ENCODE measurements at places on chromosomes 5 and 9.

- no peak for DNase-seq
These were observed 212.9 kb downstream of the ARRDC3 start for GRCh38 chr5:91170266-91170665.

- DNase-seq = no peak
These were observed 92.7 kb downstream of the DAB2IP start for GRCh38 chr9:121744002-121744686.

GRCh38 chr5:58024151-58024550, 435.7 kb downstream of the PLK2 start:
- no peak for DNase-seq

- no peak for DNase-seq
These were observed 61.5 kb downstream of the TENT4A start for GRCh38 chr5:6774721-6775204.

DNA sequence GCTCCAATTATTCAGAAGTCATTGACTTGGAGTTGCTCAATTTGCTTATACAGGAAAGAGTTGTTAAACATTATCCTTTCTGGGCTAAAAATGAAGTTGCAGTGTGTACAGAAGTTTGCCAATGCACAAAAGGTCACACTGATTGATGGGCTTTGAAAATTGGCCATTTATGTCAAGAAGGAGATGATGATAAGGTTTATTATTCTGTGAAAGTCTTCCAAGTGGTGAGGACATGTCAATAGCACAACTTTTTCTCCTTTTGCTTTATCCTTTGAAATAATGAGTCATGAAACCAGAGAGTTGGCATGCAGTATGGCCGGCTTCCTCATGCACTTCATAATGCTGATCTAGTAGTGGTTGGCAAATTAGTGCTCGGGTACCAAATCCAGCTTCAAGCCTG, 848.5 kb upstream of the WWC1 start:
- no peak for DNase-seq

- DNase-seq = no peak
These were observed 91.1 kb downstream of the NR6A1 start for GRCh38 chr9:124680049-124680448.

GRCh38 chr5:141878711-141879425, 658 bp upstream of the PCDH1 start:
- peak; percentile 78 for DNase-seq

DNA sequence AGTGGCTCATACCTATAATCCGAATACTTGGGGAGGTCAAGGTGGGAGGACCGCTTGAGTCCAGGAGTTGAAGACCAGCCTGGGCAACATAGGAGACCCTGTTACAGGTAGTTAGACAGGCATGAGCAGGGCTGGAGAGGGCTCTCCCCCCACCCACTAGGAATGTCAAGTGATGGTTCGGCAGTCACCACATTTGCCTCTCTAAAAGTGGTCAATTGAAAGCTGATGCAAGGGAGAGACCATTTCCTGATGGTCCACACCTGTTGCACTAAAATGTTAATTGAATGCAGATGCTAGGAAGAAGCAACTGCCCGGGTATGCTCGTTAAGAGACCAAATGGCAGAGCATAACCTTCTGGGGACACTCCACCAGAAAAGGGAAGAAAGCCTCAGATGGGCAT, 82.7 kb downstream of the SFXN1 start:
- DNase-seq = no peak

DNA sequence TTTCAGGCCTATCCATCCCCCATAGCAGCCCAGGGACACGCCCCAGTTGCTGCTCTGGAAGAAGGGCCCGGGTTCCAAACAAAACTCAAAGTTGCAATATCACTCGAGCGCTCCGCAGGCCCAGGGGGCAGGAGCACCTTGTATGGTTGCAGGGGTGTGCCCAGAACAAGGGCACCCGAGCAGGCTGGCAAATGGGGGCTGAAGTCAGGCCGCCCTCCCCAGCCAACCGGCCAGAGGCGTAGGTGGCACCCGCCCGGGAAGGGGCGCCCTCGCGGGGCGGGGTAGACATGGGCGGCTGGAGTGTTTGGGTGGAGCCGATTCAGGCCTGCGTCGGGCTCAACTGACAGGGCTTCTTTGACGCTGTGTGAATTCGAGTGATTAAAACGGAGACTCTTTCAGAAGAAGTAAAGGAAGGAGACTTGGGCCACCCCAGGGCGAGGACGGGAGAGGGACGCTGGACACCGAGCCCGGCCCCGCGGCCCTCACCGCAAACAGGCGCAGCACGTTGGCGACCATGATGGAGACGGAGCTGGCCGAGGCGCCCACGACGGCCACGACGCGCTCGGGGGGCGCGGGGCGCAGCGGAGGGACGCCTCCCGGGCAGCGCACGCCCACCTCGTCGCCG, 1.1 kb downstream of the GRM6 start:
- no peak for DNase-seq

GRCh38 chr5:71770381-71770780, 51.3 kb downstream of the CARTPT start:
- no peak for DNase-seq

GRCh38 chr5:34998058-34998789, 49.5 kb downstream of the AGXT2 start:
- no peak for DNase-seq

- DNase-seq = no peak
These were observed 320.1 kb upstream of the TARS1 start for GRCh38 chr5:33120671-33121070.
